Effector memory CD8-positive, alpha-beta T cell (primary cell): ENCODE measurements at places on chromosomes 2 and 18.
A peak's percentile ranks its signal among the peaks of the same experiment; 100 is the strongest.

GRCh38 chr2:43937269-43937820, 58.4 kb downstream of the LRPPRC start:
- H3K27me3 ChIP-seq: no peaks in the 10 kb centered on the region
- H3K4me1 ChIP-seq: no peaks in the 10 kb centered on the region
- no peak overlapping the region for H3K4me3 ChIP-seq
- DNase-seq: no peak
- H3K36me3 ChIP-seq: peaks cover 32% of the 10 kb centered on the region

GRCh38 chr18:78213361-78213994, 766.1 kb upstream of the SALL3 start:
- H3K36me3 ChIP-seq: no peaks in the 10 kb centered on the region
- peaks cover 6% of the 10 kb centered on the region for H3K27me3 ChIP-seq
- DNase-seq: no peak
- H3K27ac ChIP-seq: no peak overlapping the region
- H3K4me1 ChIP-seq: no peaks in the 10 kb centered on the region

DNA sequence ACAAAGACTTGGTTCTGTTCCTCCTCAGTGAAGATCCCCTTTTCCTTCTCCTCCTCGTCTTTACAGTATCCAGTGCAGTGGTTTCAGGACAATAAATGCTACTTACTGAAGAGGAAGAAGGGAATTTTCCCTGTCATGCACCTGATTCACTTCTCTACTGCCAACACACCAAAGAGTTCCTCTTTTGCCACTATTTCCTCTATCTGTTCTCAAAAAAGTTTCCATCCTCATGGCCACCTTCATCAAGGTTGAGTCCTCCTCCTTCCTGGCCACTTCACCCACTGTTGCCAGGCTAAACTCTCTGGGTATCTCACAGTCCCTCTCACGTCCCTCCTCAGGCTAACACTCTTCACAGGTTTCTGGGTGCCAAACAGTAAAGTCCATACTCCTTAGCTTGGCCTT, 41.7 kb downstream of the PLEKHM3 start:
- H3K4me1 ChIP-seq: peaks cover 9% of the 10 kb centered on the region
- DNase-seq: no peak
- peak overlapping the region; percentile 54 for H3K27ac ChIP-seq
- H3K36me3 ChIP-seq: no peaks in the 10 kb centered on the region
- H3K4me3 ChIP-seq: no peak overlapping the region

DNA sequence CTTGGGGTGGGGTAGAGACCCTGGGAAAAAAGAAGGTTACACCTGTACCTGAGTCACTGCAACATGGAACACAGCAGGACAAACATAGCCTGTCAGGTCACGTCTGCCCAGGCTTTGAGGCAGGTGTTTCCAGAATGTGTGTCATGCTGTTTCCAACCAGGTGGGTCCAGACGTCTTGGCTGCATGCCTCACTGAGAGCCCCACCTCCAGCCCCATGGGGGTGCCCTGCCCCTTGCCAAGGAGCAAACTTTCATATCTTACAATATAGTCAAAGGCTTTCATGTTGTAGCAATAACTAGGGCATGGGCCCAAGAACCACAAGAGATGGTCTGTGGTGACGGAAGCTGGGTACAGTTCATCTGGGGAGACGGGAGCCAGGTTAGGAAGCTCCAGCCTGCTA, 499.7 kb downstream of the BCL11A start:
- no peaks in the 10 kb centered on the region for H3K4me1 ChIP-seq
- H3K4me3 ChIP-seq: no peak overlapping the region
- DNase-seq: no peak
- no peaks in the 10 kb centered on the region for H3K27me3 ChIP-seq
- no peaks in the 10 kb centered on the region for H3K36me3 ChIP-seq

- no peak overlapping the region for H3K27ac ChIP-seq
- no peak for DNase-seq
- H3K4me1 ChIP-seq: no peaks in the 10 kb centered on the region
- no peaks in the 10 kb centered on the region for H3K36me3 ChIP-seq
Measured at GRCh38 chr2:236223675-236224074, 40.5 kb downstream of the ASB18 start.

DNA sequence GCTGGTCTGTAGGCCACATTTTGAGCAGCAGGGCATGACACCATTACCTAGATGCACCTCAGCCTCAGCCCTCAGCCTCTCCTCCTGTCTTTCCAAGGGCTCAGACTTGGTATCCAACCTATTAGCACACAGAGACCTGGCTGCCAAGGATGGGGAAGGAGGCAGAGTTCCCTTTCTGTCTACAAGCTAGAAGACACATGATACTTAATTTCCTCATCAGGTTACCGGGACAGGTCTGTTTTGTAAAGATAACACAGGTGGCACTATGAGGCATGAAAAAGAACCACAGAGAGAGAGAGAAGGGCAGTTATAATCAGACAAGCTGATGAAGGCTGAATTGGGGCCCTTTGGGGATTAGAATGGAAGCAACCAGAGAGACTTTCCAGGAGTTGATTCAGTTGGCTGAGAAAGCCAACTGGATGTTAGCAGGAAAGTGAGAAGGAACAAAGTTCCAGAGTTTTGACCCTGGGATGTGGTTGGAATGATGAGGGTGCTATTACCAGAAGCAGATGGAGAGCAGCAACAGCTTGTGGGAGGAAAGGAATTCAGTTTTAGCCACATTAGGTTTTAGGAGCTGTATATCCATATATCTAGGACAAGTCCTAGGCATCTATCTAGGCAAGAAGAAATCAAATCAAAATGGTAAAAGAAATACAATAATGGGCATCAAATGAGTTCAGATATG, 46.0 kb upstream of the RMND5A start:
- no peaks in the 10 kb centered on the region for H3K4me1 ChIP-seq
- H3K36me3 ChIP-seq: no peaks in the 10 kb centered on the region

DNA sequence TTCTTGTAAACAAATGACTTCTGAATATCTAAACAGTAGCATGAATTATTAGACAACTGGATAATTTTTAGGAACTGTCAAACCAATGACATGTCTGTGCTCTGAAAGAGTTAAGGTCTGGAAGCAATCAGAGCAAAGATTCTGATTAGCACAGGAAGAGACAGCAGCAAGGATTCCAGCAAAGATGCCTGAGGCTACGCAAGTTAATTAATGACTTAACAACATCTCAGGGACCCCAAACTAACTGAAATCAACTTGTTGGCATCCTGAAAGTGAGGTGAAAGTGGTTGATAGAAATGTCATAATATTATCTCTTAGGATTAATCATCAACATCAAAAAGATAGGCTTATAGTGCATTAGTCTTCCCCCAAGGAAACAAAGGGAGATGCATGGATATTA, 123.3 kb upstream of the TMEM200C start:
- H3K4me1 ChIP-seq: no peaks in the 10 kb centered on the region
- H3K36me3 ChIP-seq: no peaks in the 10 kb centered on the region
- no peak overlapping the region for H3K4me3 ChIP-seq
- no peak for DNase-seq

DNA sequence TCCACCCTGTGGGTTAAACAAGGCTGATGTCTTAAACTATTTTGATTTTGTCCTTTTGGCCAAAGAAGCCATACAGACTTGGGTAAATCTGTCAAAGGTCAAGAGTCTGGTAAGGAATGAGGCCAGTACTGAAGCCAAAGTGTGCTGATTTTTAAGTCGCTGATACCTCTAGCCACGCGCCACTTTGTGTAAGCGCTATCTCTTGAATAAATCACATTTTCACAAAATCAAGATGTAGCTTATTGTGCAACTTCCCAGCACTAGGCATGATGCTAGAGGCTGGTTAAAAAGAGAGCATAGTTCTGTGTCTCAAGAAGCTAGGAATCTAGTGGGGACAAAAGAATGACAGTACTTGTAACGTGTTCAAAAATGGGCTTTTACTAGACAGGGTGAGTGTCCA, 510.6 kb upstream of the RAB6C start:
- H3K4me3 ChIP-seq: no peak overlapping the region
- H3K27me3 ChIP-seq: no peaks in the 10 kb centered on the region
- H3K36me3 ChIP-seq: no peaks in the 10 kb centered on the region
- no peak overlapping the region for H3K27ac ChIP-seq
- DNase-seq: no peak
- H3K4me1 ChIP-seq: no peaks in the 10 kb centered on the region

DNA sequence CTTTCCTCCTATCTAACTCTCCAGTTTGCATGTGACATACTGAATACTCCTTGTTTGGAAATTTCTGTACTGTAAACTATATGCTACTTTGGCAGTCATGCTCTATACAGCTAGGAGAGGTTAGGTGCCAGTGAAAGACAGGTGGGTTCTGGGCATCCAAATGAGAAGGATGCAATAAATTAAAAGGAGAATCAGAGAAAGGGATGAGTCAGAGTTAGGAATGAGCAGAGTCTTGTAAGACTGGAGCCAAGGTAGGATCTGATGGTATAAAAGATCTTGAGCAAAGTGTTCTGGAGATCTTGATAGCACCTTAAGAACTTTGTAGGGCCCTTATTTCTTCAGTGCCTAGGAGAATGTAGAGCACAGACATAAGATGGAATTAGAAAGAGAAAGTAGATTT, 58.7 kb upstream of the STAM2 start:
- no peaks in the 10 kb centered on the region for H3K4me1 ChIP-seq
- H3K27me3 ChIP-seq: no peaks in the 10 kb centered on the region
- no peak overlapping the region for H3K27ac ChIP-seq
- no peaks in the 10 kb centered on the region for H3K36me3 ChIP-seq
- no peak for DNase-seq

GRCh38 chr2:135667045-135667444, 74.6 kb upstream of the UBXN4 start:
- no peaks in the 10 kb centered on the region for H3K27me3 ChIP-seq
- H3K27ac ChIP-seq: no peak overlapping the region
- no peak overlapping the region for H3K4me3 ChIP-seq
- peaks cover 10% of the 10 kb centered on the region for H3K36me3 ChIP-seq

- DNase-seq: no peak
- H3K4me1 ChIP-seq: peaks cover 16% of the 10 kb centered on the region
- peaks cover 22% of the 10 kb centered on the region for H3K36me3 ChIP-seq
- H3K4me3 ChIP-seq: no peak overlapping the region
Measured at GRCh38 chr2:42171396-42171980, 2.3 kb downstream of the EML4 start.

- no peak overlapping the region for H3K27ac ChIP-seq
- no peak for DNase-seq
- no peak overlapping the region for H3K4me3 ChIP-seq
- H3K36me3 ChIP-seq: peaks cover 6% of the 10 kb centered on the region
- peaks cover 8% of the 10 kb centered on the region for H3K27me3 ChIP-seq
Measured at GRCh38 chr2:241030883-241031282, 32.5 kb downstream of the SNED1 start.
